ENCODE measurements at places on chromosomes 6 and 20.

DNA sequence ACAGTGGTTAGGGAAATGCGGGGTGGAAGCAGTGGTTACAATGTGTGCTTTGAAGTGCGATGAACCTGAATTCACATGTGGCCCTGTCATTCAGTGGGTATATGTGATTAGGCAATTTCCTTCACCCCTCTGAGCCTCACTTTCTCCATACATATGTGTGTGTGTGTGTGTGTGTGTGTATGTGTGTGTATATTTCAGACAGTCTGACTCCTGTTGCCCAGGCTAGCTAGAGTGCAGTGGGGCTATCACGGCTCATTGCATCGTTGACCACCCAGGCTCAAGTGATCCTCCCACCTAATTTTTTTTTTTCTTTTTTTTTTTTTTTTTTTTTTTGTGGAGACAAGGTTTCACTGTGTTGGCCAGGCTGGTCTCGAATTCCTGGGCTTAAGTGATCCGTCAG is 6.3 kb downstream of the PPP1R14C start:
- DNase-seq, result no peak

GRCh38 chr20:10309326-10309725 is 90.7 kb downstream of the SNAP25 start:
- DNase-seq, result no peak

- peak; percentile 31 for DNase-seq
Measured at GRCh38 chr6:24205020-24205492, 79.0 kb downstream of the NRSN1 start.

- no peak for DNase-seq
Measured at GRCh38 chr6:144590532-144590931, 305.4 kb downstream of the UTRN start.

DNA sequence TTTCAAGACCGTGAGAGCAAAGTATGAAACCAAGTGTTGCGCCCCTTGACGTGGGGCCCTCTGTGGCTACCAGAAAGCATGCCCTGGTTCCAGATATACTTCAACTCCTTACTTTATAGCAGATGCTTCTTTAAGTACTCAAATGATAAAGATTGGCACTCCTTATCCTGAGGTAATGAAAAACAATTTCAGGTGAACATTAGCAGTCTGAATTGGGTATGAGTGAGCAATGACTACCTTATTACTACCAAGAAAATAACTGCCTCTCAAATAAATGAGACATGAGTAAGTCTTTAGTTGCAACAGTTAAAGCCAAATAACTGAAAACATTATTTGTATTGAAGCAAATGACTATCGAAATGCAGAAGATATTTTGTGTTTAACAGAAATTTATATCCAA is 408.7 kb downstream of the MMUT start:
- DNase-seq, result no peak

GRCh38 chr6:16130437-16130891 is 1.6 kb downstream of the MYLIP start:
- DNase-seq, result no peak

DNA sequence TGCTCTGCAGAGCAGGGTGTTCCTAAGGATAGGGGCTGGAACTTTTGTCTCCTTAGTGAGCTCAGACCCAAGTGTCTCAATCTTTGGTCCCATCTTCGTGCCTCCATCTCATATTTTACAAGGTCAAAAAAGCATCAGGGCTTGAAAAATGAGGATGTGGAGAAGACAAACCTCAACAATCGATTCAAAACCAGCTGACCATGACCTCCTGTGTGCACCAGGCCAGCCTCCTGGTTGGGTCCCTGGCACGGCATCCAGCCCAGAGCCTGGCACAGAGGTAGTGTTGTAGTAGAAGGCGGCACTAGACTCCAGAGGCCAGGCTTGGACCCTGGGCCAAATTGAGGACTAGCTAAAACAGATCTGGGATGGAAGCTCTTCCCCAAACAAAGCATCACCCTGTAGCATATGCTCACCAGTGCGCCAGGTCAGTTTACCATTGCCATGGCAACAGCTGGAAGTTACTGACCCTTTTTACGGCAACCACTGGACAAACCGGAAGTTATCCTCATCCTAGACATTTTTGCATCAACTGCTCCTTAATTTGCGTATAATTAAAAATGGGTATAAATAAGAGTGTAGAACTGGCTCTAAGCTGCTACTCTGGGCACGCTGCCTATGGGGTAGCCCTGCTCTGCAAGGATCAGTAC is 69.3 kb upstream of the BLCAP start:
- no peak for DNase-seq

DNA sequence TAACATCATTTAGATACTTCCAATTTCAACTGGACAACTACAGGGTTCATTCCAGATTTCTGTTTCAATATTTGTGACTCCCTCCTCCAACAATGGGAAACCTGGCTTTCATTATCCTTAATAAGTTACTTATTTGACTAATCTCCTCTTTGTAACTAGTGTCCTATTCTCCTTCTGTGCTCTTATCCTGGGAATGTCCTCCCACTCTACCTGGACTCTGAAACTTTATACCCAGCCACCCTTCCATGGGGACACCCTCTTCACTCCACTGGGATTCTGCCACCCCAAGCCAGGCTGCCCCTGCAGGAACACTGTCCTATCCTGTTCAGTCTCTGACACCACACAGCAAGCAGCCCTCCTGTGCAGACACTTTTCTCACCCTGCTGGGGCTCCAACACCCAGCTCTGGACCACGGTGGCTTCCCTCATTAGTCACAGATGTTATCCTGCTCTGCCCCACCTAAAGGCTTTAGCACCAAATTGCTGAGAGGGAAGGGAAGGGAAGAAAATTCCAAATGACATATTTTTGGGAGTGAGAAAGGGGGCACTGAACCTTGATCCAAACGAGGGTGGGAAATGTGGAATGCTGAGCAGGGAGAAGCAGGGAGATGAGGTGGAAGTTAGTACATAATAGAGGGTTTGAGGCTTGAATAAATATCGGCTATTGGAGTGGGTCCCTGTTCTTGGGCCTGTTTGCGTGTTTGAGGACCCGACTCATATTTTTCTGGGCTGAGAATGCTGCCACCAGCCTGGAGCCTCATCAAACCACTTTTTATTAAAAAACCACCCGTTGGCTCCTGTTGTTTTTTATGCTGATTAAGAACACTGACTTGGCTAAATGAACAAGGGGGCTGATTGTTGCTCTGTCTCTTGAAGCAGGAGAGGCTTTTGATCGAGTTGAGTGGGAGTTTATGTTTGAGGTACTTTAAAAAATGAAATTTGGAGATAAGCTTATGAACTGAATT is 54.0 kb upstream of the AKIRIN2 start:
- no peak for DNase-seq
